ENCODE measurements at places on chromosomes 6 and 20. TPM values are rescaled to one million over a fixed set of nuclear protein-coding genes. Genes with fewer than 3 reads are reported as not detected.

Gene FKBP1C
- 0.04 TPM for polyA plus RNA-seq

Gene OR2B6
- polyA plus RNA-seq, result not detected

Gene ZNF334
- 0.46 TPM for polyA plus RNA-seq

Gene RAB23
- 1.4 TPM for polyA plus RNA-seq

Gene THBS2
- 1.6 TPM for polyA plus RNA-seq

Gene KCNQ5
- polyA plus RNA-seq, result 0.22 TPM
